IMR-90 (cell line): ENCODE measurements at places on chromosomes 5 and 9. TPM values are rescaled to one million over a fixed set of nuclear protein-coding genes. Genes with fewer than 3 reads are reported as not detected.

FGF1 gene
- 7.6 and 8.5 TPM in 2 replicates for polyA plus RNA-seq

DNA sequence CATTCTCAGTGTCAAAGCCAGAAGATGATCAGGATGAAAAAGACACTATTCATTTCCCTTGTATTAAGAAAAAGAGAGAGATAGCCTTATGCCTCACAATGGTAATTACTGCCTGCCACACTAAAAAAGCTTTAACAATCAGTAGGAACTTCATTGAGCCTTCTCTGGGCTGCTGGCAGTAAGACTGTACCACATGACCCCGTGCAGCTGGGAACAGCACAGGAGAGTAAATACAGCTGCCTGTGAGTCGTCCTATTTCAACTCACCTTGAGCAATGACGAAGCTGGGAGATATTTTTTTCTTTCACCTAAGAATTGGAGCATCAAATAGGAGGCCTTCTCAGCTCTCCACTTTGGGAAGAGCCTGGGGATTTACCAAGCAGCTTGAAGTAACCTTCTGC lies 316.3 kb downstream of the GABRB2 start:
- DNase-seq, result no peak

- no peak for DNase-seq
Measured at GRCh38 chr9:22463205-22463604, 16.6 kb downstream of the DMRTA1 start.

DNA sequence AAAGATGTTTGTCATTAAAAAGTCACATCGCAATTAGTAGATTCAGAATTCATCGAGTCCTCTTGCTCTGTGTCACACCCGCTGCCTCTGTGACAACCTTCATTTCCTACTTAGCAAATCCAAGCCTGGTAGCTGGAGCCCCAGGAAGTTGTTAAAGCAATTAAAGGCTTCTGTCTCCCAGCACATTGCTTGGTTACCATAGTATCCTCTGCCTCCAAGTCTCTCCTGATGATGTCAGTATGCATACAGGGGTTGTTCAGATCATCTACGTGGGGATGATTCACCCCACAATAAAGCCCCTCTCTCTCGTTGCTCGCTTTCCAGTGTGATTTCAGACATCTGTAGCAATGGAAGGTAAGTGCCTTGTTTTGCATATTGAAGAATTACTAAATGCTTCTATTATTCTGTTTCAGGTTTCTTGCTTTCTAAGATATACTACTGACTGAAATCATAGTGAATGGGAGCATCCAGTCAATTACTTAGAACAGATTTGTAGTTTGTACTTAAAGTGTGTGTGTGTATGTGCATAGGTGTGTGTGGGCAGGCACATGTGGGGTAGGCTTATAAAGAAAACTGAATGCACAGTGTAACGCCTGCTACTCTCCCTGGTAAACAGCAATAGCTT lies 52.9 kb downstream of the PAM start:
- DNase-seq, result peak; percentile 79

DNA sequence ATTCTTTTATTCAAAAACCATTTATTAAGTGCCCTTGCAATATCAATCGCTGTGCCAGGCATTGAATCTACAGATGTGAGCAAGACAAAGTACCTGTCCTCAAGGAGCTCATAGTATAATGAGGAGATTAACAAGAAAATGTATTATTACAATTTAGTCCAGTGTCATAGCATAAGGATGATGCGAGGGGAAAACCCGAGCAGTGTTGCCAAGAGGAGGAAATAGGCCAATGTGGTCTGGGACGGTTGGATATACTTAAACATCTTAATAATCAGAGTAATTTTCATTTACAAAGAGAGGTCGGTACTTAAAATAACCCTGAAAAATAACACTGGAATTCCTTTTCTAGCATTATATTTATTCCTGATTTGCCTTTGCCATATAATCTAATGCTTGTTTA lies 18.5 kb downstream of the CD274 start:
- peak; percentile 68 for DNase-seq

DNA sequence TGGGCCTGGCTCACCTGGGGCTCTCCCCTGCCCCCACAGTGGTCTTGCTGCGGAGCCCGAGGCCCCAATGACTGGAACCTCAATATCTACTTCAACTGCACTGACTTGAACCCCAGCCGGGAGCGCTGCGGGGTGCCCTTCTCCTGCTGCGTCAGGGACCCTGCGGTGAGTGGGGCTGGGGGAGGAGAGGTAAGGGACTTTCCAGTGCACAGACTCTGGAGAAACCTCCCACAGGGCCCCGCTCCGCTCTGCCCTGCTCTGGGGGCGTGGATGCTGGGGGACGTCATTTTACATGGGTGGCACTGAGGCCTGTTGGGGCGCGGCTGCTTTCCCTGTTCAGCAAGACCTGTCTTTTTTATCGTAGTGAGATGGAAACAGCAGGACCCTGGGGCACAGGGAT lies 7.6 kb downstream of the TSPAN17 start:
- DNase-seq, result no peak

DNA sequence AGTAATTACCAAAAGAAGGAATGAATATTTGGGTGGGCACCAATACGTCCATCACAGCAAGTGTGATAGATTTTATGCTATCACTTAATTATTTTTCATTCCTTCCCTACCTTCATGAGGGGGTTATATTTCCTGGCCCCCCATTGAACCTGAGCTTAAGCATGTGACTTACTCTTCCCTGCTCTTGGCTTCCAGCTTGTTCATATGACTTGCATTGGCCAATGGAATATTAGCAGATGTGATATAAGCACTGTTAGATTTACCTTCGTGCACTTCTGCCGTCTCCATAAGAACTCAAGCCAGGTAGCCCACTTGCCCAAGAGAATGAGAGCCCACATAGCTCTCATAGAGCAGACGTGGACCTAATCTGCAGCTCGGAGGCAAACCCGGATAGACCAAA lies 99.1 kb upstream of the SMARCA2 start:
- DNase-seq, result no peak

DNA sequence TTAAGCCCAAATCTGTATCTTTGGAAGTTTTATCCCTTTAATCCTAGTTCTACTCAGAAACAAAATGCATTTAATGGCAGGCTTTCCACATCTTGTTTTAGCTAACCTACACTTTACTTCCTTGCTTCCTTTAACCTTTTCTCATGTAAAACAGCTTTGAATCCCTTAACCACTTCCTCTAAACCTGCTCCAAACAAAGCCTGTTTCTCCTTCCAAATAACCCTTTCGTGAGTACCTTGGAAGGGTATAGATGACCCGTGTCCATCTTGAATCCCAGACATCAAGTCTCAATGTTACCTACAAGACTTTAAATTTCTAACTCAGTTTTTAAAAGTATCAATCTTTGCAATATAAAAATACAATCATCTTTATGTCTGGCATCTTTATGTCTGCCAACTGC lies 78.4 kb downstream of the DROSHA start:
- no peak for DNase-seq

- peak; percentile 55 for DNase-seq
Measured at GRCh38 chr9:87102126-87102525, 154.8 kb upstream of the GAS1 start.
